Mesothelial cell of epicardium (in vitro differentiated cells): ENCODE measurements at places on chromosomes 1 and 21. TPM values are rescaled to one million over a fixed set of nuclear protein-coding genes. Genes with fewer than 3 reads are reported as not detected.

GRCh38 chr1:97603218-97603617, 317.6 kb downstream of the DPYD start:
- peaks cover 9% of the 10 kb centered on the region for H3K4me1 ChIP-seq
- H3K27ac ChIP-seq, result no peak overlapping the region
- H3K4me3 ChIP-seq, result no peak overlapping the region
- H3K36me3 ChIP-seq, result no peaks in the 10 kb centered on the region
- H3K27me3 ChIP-seq, result no peaks in the 10 kb centered on the region

DNA sequence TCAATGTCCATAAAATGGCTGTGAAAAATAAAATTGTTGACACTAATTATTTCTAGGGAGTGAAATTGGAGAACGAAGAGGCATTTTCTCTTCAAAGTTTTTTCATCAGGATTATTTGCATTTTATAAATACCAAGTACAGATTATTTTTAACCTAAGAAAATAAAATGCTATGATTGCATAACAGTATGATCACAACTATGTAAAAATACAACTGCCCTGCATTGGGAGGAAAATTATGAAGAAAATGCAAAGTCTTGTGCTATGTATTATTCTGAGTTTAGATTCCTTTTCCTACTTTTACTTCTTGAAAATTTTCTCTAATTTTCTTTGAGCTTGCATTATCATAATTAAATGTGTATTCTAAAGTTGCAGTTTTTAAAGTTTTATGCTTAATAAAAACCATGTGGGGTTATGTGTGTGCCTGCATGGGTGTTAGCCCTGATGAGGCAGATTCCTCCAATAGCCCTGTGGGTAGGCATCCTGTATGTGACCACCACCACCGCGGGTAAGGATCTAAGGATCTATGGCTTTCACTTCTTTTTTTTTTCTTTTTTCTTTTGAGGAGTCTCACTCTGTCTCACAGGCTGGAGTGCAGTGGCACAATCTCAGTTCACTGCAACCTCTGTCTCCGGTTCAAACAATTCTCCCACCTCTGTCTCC, 24.7 kb downstream of the STX6 start:
- no peak overlapping the region for H3K27ac ChIP-seq
- no peaks in the 10 kb centered on the region for H3K27me3 ChIP-seq

Gene DIRAS3
- total RNA-seq, result 1.6 to 2.5 TPM (median 2.0 TPM) in 3 replicates

Gene SPRR2A
- not detected in 3 replicates for total RNA-seq

Gene MNDA
- not detected in 3 replicates for total RNA-seq

Gene HAO2
- 0.16 to 0.27 TPM in 2 of 3 replicates, not detected in the other for total RNA-seq

Gene SYNC
- 3.9 to 4.5 TPM (median 4.0 TPM) in 3 replicates for total RNA-seq

Gene UBQLN4
- 61.2 to 66.7 TPM (median 61.9 TPM) in 3 replicates for total RNA-seq
